ENCODE measurements at places on chromosomes 16 and 17.
A peak's percentile ranks its signal among the peaks of the same experiment; 100 is the strongest.

GRCh38 chr17:6464446-6465041 lies 20.3 kb downstream of the PIMREG start:
- DNase-seq: no peak

- DNase-seq: peak; percentile 89
Measured at GRCh38 chr17:58329035-58329809, 627 bp upstream of the TSPOAP1 start.

DNA sequence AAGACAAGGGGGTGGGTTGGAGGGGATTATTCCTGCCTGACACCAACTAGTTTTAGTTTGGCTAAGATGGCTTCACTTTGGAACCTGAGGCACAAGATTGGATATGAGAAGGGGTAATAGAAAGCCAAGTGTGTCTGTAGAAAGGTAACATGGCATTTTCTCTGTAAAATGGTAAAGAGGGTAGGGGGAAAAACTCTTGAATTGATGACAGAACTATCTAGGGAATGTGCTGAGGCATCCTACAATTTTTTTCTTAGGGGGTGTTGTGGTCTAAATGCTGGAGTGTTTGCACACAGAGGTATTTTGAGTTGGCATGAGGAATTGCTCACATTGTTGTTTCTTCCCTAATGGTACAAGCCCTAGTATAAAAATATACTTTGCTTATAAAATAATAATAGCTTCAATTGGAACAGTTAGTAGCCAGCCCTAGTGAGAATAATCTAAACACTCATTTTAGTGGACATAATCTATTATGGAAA lies 25.8 kb downstream of the YPEL2 start:
- DNase-seq: no peak

DNA sequence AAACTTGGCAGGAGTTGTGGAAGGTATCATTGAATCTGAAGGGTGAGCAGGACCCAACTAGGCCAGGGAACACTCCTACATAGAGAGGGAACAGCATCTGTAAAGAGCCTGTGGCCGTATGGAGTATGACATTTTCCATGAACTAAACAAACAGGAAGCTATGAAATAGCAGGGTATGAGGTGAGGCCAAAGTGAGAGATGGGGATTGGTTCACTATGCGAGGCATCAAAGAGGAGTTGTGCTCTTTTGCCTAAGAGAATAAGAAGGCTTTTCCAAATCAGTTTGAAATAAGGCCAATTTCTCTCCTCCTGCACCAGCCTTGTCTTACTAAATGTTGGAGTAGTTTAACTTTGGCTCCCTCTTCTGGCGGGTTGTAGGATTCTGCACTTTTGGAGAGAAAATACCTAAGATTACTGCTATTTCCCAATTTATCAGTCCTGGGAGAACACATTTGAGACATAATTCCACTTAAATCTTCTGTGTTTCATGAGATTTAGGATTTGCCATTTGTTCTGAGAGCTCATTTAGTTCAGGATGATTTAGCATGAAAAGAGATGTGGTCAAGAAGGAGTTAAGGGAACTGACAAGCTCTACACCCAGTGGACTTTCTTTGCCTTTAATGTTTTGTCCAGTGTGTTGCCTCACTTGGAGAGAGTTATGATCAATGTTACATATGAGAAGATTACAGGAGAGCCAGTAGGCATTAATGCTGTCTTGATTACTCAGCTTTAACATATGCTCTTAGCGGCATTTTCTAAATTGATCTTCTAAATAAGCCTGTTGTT lies 55.4 kb downstream of the TNRC6C start:
- DNase-seq: peak; percentile 61

DNA sequence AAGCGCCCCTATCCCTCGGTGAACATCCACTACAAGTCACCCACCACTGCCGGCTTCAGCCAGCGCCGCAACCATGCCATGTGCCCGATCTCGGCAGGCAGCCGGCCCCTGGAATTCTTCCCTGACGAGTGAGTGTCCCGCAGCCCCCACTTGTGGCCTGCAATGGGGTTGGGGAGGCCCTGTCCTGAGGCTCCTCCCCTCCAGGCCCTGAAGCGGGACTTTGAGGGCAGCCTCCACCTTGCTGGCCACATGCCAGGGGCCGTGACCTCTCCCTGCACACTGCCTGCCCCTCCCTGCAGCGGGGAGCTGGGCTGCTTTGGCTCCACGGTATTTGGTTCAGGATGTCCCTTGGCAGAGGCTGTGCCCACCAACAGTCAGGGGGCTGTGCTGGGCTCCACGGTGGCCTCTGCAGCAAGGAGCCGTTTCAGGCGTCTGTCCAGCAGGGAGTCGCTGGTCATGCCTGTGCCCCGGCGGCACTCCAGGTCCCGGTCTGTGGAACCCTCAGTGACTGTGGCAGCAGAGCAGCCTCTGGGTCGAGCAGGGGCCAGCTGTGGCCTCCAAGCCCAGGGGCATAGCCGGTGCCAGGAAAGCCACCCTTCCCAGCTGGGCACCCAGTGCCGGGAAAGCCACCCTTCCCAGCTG lies 8.3 kb downstream of the NME3 start:
- DNase-seq: no peak

GRCh38 chr17:20200865-20201458 lies 191.8 kb downstream of the SPECC1 start:
- DNase-seq: no peak

DNA sequence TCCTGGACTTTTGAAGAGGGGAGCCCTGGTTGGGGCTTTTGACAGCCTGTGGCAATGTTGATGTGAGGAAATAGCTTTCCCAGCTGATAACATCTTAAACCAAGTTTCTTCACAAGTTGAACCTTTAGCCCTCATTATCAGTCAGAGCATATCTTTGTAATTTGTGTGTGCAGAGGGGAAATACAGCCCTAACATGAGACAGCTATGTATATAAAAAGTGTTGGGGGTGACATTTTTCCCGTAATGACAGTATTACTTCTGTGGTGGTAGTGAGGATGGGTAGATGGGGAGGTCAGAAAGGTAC lies 221.1 kb downstream of the FTO start:
- no peak for DNase-seq

- no peak for DNase-seq
Measured at GRCh38 chr17:40350689-40351358, 13.7 kb downstream of the GJD3 start.

GRCh38 chr17:70912716-70913485 lies 743.6 kb downstream of the KCNJ2 start:
- DNase-seq: no peak

DNA sequence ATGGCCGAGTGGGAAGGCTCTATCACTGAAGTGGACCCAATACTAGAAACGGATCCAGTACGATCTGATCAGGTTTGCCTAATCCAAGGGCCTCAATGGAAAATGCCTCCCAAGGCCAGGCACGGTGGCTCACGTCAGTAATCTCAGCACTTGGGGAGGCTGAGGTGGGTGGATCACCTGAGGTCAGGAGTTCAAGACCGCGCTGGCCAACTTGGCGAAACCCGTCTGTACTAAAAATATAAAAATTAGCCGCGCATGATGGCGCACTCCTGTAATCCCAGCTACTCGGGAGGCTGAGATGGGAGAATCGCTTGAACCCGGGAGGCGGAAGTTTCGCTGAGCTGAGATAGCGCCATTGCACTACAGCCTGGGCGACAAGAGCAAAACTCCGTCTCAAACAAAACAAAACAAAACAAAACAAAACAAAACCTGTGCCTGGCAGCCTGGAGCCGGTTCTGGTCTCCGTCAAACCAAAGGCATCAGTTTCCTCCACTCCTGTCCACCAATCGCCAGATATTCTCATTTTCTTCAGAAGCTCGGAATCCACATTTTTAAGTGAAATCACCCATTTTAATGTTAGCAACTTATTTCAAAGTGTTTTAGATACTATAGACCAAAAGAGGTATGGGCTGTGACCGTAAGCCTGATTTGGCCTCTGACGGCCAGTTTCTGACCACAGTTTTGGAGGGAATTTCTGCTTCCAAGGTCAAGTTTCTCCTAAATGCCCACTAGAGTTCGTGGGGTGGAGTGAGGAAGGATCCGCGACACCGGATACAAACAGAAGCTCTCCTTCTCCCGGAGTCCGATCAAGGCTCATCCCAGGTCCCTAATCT lies 664 bp downstream of the NQO1 start:
- no peak for DNase-seq

DNA sequence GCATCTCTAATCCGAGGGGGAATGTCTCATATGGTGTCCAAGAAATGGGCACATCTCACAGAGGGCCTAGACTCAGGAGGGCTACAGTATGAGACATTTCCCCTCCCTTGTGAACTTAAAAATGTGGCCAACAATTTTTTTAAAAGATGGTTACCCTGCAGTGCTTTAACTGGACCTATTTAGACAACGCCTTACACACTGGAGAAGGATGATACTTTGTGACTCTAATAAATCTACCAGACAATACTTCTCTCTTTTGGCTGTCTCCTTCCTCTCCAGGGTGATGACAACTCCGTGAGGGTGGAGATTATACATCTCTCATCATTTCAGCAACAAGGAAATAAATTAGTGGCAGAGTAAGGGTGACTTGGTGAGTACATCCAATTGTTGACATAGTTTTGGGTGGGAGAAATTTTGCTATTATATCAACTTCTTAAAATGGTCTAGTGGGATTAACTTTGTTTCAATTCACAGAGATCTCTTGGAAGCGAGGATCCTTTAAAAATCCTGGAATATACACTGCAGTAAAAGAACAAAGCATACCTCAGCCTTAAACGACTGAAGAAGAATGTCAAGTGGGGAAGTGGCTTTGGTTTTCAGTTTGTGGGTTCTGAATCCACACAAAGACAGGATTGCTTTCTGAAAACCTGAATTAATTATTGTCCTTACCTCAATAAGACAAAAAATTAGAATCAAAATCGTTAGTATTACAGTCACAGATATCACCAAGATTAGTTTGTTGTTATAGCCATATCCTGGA lies 89.8 kb downstream of the KPNA2 start:
- DNase-seq: no peak

- DNase-seq: no peak
Measured at GRCh38 chr16:71630808-71631207, 4.8 kb downstream of the MARVELD3 start.

- no peak for DNase-seq
Measured at GRCh38 chr16:21156767-21157467, 1.6 kb upstream of the LDAF1 start.

- DNase-seq: no peak
Measured at GRCh38 chr16:14462811-14463210, 167.2 kb downstream of the PARN start.

- no peak for DNase-seq
Measured at GRCh38 chr17:2056206-2057174, 1.6 kb downstream of the HIC1 start.

DNA sequence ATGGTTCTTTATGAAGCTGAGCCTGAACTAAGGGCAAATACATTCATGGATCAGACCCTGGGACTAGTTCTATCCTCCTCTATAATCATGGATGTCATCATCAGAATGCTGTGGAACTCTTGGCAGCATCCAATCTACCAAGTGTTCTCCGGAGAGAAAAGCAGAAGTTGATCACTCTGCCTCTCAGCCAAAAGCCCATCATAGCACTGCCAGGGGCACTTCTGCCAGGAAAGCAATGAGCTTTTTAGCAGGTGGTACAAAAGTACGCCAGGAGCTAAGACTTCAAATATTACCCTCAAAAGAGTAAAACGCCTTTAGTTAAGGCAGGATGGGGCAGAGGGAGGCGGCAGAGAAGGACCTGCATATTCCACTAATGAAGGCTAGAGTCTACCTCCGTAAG lies 279.0 kb downstream of the SLC39A11 start:
- DNase-seq: no peak

DNA sequence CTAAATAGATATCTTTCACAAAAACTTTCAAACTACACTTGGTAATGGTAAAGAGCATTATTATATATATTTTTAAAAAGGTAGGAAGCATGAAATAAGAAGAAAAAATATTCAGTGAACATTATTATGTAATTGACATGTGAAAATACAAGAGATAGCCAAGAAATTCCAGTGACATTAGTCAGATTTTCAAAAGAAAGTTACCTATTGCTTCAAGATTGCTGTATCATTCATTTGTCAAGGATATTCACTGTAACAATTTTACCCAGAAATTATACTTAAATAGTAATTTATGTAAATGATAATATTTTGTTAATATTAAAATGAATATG lies 350.2 kb downstream of the KIF2B start:
- no peak for DNase-seq

- DNase-seq: no peak
Measured at GRCh38 chr16:4200781-4201137, 41.1 kb downstream of the SRL start.

GRCh38 chr16:86455640-86456039 lies 54.7 kb upstream of the FOXF1 start:
- no peak for DNase-seq

DNA sequence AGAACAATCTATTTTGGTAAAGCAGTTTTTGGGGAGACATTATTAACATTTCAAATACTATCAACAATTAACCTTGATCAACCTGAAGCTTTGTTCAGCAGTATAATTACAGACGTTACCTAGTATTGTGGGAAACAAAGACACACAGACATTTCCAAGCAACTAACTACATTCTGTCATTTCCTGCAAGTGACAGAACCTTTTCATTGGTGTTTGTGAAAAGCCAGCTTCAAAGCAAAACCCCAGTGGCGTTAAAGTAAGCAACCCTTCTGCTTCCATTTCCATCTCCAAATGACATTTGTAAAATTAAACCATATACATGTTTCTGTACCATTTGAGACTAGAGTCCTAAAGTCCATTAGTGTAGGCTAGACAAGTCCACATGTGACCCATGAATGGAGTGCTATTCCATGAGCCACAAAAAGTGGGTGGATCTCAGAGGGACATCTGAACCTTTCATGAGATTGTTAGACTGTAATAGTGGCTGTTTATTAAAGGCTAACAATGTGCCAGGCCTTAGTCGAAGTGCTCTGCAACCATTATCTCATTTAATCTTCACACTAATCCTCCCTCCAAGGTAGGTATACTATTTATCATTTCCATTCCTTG lies 101.2 kb downstream of the SSH2 start:
- no peak for DNase-seq

DNA sequence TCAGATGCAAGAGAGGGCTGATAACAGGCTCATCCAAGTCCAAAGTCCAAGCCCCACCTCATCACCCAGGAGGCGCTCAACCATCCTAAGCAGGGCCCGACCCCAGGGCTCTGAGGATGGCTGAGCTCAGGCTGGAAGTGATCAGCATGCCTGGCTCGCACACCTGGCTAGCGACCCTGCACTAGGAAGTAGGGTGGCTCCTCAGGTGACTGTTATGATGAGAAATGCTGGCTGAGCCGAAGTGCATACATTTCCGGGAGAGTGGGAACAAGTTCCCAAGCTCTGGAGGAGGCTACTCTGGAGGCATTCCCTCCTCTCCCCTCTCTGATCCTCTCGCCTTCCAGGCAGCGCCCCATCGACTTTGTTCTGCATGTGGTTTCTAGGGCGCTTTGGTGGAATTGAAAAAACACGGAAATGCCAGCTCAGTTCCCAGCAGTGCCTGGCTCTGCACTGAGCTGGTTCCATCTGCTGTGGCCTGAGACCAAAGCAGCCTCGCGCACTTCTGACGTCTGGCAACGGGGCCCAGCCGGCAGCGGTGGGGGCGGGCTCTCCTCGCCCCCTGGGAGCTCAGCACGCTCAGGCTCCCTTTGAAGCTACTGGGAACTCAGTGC lies 130.3 kb downstream of the IRF8 start:
- no peak for DNase-seq
